ENCODE measurements at places on chromosomes 6 and 20.

GRCh38 chr6:99366852-99367251, 17.4 kb upstream of the FAXC start:
- no peak for DNase-seq

DNA sequence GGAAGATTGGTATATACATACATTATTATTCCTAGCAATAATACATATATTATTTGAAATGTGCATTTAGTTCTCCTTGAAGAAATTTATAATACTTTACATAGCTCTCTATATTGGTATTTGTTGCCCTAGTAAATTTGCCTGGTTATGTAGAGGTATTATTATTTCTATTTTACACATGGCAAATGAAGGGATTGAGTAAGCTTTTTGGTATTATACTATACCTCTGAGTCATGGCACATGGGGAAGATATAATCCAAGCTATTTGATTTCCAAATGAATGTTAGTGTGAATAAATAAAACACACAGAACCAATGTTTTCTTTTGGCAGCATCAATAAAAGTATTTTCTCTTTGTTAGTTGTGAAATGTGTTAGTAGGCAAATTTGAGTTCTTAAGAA, 409.6 kb upstream of the SLC35B3 start:
- no peak for DNase-seq

DNA sequence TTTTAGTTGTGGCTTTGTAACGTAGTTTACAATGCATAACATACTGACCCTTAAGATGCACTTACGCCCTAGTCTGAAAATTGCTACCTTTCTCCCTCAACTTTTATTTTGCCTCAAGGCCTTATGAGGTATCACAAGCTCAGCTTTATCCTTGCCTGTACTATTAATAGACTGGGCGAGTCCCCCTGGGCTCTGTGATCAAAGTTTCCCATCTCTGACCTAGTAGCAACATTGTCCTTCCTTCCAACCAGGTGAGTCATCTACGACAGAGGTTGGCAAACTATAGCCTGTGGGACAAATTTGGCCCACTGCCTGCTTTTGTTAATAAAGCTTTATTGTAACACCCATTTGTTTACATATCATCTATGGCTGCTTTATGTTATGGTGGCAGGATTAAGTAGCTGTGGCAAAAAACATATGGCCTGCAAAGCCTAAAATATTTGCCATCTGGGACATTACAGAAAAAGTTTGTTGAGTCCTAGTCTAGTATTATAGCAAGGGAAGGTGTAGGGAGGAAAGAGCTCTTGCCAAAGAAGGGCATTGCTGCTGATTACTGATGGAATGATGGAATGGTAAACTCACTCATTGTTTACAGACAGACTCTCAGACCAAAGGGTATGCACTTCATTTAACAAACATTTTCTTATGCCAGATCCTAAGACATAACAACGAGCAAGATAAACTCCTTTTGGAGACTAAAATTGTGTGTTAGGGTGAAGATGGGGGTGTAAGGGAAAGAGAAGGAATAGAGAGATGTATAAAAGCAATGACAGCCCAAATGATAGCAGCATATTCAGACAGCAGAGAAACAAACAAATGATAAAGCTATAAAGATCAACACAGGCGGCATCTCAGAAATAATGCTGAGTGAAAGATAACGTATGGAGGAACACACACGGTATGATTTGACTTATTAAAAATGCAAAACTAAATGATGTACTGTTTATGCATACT, 74.2 kb downstream of the SLC22A23 start:
- DNase-seq = no peak

- DNase-seq = no peak
These were observed 1.2 kb downstream of the WTAP start for GRCh38 chr6:159728531-159728964.

DNA sequence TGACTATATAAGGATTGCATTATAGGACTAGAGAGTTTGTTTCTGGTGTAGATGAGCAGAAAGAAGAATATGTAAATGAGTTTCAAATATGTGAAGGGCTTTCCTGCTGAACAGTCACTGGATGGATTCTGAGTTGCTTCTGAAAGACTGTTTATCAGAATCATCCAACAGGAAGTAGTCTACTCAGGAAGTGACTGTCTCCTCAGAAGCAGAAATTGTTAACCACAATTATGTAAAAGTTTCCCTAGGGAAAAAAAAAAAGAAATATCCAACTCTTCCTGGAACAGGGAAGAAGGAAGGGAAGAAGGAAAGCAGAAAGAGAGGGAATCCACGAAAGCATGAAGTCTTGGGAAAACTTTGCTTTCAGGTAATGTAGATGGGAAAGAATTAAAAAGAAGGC, 138.9 kb downstream of the TENT5A start:
- DNase-seq = no peak

DNA sequence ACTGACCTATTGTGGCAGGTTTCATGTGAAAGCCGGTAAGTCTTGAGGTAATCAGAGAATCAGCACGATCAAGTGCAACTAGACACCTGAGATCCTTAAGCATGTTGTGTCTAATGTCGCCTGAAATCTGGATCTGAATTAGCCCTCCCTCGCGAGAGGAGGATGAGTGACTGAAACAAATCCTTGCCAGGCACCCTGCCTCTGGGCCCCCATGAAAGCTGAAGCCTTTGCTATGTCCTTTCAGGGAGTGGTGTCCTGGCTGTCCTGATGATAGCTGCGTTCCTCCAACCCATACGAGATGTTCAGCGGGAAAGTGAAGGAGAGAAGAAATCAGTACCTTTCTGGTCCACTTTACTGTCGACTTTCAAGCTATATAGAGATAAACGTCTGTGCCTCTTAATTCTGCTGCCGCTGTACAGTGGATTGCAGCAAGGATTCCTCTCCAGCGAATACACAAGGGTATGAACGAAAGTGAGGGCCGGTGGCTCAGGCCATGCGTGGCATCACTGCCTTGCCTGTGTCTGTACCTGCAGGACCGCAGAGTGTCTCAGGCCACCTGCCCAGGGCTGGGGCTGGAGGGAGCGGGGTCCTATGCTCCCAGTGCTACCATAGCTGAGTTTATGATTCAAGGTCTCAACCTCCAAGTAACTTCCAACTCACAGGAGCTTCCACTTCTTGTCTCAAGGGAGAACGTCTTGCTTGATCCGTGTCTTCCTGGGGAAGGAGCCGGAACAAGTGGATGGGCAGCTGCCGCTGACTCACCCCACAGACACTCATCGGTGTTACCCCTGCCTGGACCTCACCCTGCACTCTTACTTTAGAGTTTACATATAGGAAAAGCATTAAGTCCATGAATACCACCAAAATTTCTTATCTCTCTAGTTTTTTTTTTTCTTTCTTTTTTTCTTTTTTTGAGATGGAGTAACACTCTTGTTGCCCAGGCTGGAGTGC, 12.8 kb downstream of the UNC93A start:
- DNase-seq = no peak

- DNase-seq = no peak
These were observed 333.4 kb upstream of the CHD6 start for GRCh38 chr20:41951615-41952014.

DNA sequence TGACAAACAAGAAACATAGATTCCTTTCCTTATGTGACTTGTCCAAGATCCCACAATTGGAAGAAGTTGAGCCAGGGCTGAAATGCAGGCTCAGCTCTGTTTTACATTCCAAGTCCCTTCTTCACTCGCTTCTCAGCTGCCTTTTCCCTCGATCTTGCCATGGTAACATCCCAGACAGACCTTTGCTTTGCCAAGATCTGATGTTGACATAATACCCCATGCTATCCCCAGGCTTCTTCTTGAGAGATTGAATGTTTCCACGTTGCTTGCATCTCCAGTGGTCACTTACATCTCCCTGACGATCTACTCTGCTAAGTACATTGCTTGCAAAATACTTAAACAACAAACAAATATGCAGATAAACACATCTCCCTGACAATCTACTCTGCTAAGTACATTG, 63.5 kb downstream of the TBXT start:
- DNase-seq = no peak

DNA sequence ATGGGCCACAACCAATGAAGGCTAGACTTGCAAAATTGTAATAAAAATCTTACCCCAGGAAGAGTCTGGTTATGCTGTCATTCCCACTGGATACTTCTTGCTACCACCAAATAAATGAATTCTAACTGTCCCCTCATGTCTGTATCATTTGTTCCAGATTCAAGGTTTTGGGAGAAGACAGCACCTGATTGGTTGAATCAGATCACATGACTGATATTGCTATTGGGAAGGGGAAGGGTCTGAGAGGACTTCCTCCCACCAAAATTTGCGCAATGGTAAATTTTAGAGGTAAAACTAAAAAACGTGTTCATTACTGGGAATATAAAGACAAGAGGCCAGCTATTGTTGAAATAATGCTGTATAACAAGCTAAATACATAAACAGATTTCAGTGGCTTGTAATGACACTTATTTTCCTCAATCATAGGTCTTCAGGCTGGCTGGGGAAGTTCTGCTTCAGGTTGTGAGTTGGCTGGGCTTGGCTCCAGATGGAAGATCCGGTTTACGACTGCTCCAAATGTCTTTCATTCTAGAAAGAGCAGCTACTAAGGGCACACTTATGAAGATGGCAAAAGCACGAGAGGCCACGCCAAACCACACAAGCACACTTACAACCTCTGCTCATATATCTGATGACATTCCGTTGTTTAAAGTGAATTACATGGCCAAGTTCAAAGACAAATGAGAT, 27.1 kb upstream of the TASP1 start:
- no peak for DNase-seq

GRCh38 chr6:14645841-14646240, 528.3 kb downstream of the CD83 start:
- DNase-seq = no peak

DNA sequence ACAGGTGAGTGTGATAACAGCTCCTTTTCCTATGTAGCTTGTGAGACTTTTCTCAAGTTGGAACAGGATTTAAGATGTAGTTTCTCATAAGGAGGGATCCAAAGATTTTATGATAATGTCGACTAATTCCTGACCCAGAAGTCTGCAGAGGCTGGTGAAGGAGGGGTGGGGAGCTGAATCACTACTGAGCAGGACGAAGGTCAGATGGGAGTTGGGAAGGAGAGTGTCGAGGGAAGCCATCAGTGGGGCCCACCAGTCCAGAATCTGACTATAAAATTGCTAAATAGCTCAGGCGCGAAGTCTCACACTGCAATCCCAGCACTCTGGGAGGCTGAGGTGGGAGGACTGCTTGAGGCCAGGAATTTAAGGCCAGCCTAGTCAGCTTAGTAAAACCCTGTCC, 32.3 kb upstream of the CDYL start:
- no peak for DNase-seq

DNA sequence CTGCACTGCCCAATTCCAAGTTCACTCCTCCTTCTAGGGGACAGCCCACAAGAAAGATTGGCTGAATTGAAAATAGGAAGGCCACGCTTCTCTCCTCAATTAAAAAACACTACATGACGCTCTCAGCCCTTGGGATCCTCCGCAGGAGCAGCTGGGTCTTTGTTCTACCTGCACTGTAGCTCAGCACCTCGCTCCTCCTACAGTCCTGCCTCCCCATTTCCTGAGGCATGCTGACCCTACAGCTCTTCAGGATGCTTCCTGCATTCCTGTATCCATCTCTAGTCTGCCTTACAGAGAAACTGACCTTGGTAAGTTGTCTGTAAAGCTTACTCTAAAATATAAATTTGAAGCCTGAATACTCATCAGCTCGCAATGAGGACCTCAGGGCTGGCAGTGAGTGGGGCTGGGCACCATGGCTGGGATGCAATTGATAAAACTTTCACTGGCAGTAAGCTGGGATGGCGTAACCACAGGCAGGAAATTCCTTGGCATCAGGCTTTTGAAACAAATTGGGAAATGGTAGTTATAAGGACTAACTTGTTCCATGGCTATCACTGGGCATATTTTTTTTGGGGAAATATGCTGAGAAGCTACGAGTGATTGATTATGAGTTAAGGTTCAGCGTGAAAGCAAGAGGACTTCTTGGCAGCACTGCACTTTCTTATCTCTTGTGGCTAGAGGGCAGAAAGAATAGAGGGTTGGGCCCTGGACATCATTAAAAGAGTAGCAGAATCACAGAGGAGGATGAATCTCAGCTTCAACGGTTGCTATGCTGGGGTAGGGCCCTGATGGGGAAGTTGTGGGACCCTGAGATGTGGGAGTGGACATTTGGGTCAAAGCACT, 11.7 kb upstream of the SIRPB1 start:
- no peak for DNase-seq

DNA sequence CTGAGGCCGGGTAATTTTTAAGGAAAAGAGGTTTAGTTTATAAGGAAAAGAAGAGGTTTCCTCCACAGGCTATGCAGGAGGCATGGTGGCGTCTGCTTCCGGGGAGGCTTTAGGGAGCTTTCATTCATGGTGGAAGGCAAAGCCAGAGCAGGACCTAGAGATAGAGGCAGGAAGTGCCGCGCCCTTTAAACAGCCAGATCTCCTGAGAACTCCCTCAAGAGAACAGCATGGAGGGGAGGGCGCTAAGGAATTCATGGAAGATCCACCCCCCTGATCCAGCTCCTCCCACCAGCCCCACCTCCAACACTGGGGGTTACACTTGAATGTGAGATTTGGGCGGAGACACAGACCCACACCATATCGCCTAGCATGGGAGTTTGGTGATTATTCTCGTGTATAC, 13.9 kb upstream of the DACT2 start:
- no peak for DNase-seq

GRCh38 chr6:11275598-11275997, 43.1 kb upstream of the NEDD9 start:
- DNase-seq = no peak

GRCh38 chr6:125746019-125746414, 3.4 kb upstream of the HEY2 start:
- no peak for DNase-seq

- no peak for DNase-seq
These were observed 15.7 kb upstream of the TGM3 start for GRCh38 chr20:2280082-2280481.

GRCh38 chr6:44661221-44662008, 273.9 kb downstream of the CDC5L start:
- no peak for DNase-seq

- DNase-seq = no peak
These were observed 660 bp downstream of the STXBP5 start for GRCh38 chr6:147204843-147205311.

DNA sequence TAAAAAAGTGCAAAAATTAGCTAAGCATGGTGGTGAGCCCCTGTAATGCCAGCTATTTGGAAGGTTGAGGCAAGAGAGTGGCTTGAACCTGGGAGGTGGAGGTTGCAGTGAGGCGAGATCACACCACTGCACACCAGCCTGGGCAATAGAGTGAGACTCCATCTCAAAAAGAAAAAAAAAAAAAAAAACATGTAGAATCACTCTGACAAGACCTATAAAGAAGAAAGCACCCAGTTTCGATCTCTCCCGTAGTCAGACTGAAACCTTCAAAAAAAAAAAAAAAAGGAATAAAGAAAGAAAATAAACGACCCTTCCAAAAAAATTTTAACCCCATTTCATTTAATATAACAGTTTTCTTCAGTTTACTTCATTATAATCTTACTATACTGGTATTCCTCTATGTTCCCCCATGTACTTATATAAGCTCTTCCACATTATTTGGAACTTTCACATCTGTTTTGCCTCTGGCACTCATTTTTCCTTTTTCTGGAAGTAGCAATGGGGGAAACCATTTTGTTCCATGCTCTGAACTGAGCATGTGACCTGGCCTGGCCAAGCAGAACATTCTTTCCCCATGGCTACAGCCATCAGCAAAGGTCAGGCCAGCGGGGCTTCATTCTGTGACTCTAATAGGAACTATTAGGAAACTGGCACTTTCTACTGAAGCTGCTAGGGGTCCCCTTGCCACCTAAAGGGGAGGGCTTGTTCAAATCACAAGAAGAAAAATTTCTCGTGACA, 9.6 kb downstream of the SLC18B1 start:
- DNase-seq = no peak

- no peak for DNase-seq
These were observed 101.5 kb upstream of the MARCKS start for GRCh38 chr6:113755449-113756289.
